ENCODE measurements at places on chromosomes 2 and 18.

DNA sequence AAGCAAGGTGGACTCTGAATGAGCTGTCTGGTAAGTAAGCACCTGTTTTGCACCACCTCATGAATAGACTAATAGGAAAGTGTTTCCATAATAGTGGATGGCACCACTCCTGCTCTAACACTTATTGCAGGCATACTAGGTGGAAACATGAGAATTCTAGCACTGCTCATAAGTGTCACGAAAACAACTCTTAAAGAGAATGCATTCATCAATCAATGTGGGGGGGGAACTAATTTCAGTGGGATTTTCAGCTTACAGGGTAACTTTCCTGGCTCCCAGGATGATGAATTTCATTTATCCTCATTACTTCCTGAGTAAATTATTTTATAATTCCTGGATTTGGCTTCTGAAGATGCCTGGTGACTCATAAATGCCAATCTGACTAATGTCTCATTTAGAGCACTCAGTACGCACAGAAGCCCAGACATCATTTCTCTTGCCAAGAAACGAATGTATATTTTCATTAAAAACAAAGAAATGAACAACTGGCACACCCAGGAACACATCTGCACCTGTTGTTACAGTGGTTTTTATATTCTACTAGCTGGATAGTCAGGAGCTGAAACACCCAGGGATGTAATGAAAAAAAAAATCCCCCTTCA lies 129.6 kb downstream of the PID1 start:
- no peak for DNase-seq
- H3K4me1 ChIP-seq, result no peaks in the 10 kb centered on the region
- H3K27me3 ChIP-seq, result no peaks in the 10 kb centered on the region
- H3K36me3 ChIP-seq, result no peaks in the 10 kb centered on the region
- H3K27ac ChIP-seq, result no peak overlapping the region
- no peak overlapping the region for H3K4me3 ChIP-seq

GRCh38 chr2:85718009-85718391 lies 23.8 kb downstream of the GNLY start:
- no peak overlapping the region for H3K4me3 ChIP-seq
- H3K27me3 ChIP-seq, result no peaks in the 10 kb centered on the region
- no peak overlapping the region for H3K27ac ChIP-seq
- no peaks in the 10 kb centered on the region for H3K36me3 ChIP-seq
- DNase-seq, result no peak

GRCh38 chr2:207865210-207865609 lies 95.5 kb upstream of the FZD5 start:
- no peaks in the 10 kb centered on the region for H3K27me3 ChIP-seq
- no peak for DNase-seq
- no peaks in the 10 kb centered on the region for H3K36me3 ChIP-seq
- H3K4me1 ChIP-seq, result no peaks in the 10 kb centered on the region
- no peak overlapping the region for H3K27ac ChIP-seq

DNA sequence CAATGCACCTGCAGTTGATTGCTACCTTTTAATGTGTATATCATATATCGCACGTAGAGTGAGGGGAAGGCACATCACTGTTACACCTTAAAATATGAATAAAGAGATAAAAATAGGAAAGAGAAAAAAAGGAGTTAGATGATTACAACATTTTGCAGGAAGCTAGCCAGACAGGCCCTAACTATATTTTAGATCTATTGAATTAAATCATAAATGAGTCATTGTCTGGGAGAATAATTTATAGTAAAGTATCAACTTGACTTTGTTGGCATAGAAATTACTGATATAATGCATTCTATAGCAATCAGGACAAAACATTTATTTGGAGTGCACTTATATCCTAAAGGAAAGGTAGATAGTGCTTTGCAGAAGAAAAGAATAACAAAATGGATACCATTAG lies 384.9 kb upstream of the NXPH2 start:
- no peak for DNase-seq
- no peak overlapping the region for H3K27ac ChIP-seq
- no peaks in the 10 kb centered on the region for H3K27me3 ChIP-seq
- H3K4me3 ChIP-seq, result no peak overlapping the region

GRCh38 chr2:11155381-11156035 lies at the start of gene SLC66A3:
SLC66A3 (plus strand) TSS chr2:11155467; CDS start chr2:11155547, 80 bp downstream.
- no peaks in the 10 kb centered on the region for H3K4me1 ChIP-seq
- no peaks in the 10 kb centered on the region for H3K36me3 ChIP-seq
- H3K27me3 ChIP-seq, result no peaks in the 10 kb centered on the region
- DNase-seq, result no peak

- no peaks in the 10 kb centered on the region for H3K36me3 ChIP-seq
- H3K27ac ChIP-seq, result no peak overlapping the region
- DNase-seq, result no peak
- H3K27me3 ChIP-seq, result no peaks in the 10 kb centered on the region
- no peaks in the 10 kb centered on the region for H3K4me1 ChIP-seq
Measured at GRCh38 chr2:127621981-127622431, 23.9 kb upstream of the GPR17 start.

GRCh38 chr18:49747876-49748275 lies 65.5 kb downstream of the ACAA2 start:
- DNase-seq, result no peak
- H3K27ac ChIP-seq, result no peak overlapping the region
- no peaks in the 10 kb centered on the region for H3K36me3 ChIP-seq
- H3K27me3 ChIP-seq, result no peaks in the 10 kb centered on the region

DNA sequence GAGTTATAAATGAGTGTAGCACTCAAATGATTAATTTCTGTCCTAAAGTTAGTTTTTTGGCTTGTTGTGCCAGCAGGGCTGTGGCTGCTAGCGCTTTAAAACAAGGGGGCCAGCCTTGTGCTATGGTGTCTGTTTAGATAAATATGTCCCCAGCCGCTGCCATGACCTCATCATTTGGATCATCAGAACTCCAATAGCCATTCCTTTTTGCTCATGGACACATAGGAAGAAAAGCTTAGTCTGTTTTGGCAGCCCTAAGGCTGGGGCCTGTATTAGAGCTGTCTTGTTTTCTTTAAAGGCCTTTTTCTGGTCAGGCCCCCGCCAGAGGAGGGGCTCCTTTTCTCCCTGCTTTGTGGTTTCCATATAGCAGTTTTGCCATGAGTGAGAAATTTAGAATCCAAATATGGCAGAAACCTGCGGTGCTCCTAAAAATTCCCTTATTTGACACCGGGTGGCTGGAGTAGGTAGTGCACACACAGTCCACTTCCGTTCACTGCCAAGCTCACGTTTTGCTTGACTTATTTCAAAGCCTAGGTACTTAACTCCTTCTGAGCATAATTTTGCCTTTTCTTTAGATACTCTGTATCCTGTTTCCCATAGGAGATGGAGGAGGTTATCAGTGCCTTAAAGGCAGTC lies 60.4 kb upstream of the SLC35G4 start:
- H3K27me3 ChIP-seq, result no peaks in the 10 kb centered on the region
- no peak overlapping the region for H3K27ac ChIP-seq
- DNase-seq, result no peak
- no peaks in the 10 kb centered on the region for H3K4me1 ChIP-seq
